ENCODE measurements at places on chromosomes 2 and 18.

GRCh38 chr2:181790716-181791649, 100.5 kb upstream of the ITPRID2 start:
- no peak for DNase-seq

- DNase-seq = no peak
Observed at GRCh38 chr18:57737400-57738060, 65.6 kb downstream of the ATP8B1 start.

DNA sequence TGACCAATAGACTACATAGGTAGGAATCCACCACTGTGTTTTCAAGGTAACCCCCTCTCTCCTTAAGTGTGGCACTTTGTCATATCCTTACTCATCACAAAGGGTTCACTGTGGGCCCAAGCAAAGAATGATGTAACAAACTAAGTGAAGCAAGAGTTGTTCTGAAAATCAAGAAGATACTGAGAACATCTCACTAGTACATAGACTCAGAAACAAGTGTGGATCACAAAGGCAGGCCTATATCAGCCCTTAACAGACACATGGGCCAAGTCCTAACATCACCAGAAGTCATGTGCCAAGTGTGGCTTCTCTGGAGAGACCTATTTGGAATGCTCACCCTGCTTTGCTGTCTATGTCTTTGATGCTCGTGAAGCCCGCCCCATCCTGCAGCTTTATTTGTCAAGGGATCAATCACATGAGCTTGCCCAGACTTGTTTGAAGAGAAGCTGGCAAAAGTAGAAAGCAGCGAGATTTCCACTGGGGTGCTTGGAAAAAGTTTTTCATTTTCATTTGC, 131.2 kb upstream of the TTC39C start:
- no peak for DNase-seq

GRCh38 chr2:213834746-213835145, 550.5 kb downstream of the SPAG16 start:
- DNase-seq = no peak

GRCh38 chr2:219643788-219644398, 16.5 kb downstream of the SLC4A3 start:
- no peak for DNase-seq

DNA sequence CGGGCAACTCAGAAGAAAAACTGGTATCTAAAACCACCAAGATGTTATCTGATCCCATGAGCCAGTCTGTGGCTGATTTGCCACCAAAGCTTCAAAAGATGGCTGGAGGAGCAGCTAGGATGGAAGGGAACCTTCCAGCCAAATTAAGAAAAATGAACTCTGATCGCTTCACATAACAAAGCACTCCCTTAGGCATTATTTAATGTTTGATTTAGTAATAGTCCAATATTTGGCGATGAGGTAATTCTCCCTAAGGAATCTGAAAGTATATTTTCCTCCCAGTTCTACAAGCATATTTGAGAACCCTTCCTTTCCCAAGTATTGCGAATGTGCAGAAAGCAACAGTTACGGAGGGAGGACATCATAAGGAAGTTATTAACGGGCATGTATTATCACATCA, 156.6 kb downstream of the KCNJ3 start:
- DNase-seq = no peak

GRCh38 chr2:28135324-28135723, 244.8 kb downstream of the BABAM2 start:
- DNase-seq = no peak

GRCh38 chr18:34932792-34933466, 108.3 kb upstream of the MAPRE2 start:
- DNase-seq = no peak

DNA sequence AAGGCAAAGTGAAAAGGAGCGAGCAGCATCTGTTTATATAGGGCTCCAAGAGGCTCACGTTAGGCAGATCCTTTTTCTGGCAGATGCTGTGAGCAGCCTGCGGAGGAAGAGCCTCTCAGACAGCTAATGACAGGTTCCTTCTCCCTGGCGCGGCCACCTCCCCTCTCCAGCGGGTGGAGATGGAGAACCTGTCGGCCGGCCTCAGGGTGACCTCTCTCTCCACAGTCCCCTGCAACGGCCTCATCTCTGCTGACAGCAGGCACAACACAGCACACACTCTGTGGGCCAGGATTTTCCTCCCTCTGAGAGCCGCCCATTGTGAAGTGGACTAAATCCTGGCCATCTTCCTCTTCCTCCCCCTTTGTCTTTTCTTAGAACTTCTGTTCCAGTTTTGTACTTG, 119.8 kb downstream of the PRKCE start:
- DNase-seq = no peak

DNA sequence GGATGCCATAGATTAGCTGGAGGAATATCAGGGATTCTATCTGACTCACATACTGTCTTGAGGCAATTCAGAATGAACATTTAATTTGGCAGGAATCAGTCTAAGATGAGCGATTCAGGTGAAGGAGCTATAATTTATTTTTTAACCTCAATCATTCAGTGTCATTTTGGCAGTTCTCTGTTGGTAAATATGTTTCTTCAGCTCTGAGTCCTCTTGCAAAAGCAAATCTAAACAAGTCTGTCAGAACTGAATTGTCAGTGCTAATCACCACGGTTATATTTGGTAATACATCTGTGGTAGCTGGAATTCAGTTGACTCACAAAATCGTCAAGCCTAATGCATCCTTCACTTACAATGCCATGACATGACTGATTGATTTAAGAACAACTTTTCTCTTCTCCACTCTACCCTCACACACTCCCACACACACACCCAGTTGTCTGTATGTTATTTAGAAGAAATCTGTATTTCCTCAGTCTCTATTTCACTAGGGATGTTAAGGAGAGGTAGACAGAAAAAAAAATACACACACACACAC, 516.6 kb upstream of the NXPH2 start:
- no peak for DNase-seq

DNA sequence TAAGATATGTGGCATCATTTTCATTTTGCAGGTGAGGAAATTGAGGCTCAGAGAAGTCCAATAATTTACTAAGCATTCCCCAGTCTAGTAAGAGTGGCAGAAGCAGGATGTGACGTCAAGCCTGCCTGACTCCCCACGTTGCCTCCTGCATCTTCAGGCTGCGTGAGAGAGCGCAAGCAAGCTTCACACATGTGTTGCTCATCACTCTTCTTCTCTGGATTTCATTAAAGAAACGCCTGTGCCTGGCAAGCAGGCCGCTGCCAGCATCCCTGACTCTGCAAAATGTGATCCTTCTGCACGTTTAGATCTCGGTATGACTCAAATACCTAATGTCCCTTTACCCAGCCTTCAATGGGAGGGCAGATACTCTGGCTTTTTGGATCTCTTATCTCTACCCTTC, 96.8 kb downstream of the PRKCE start:
- no peak for DNase-seq

DNA sequence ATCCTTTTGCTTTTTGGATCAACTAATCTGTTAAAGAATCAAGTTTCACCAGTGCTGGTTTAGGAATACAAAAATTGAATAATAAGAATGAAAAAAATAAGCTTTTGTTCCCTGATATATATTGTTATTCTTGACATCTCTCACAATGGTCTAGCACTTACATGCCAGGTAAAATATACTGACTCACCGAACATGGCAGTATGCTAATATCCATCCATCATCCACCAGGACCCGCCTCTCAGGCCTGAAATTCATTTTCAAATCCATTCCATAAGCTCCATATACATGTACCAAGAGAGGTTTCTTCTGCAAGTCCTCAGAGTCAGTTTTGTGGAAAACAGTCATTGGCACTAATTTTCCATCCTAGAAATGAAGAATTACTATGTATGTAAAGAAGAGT, 32.5 kb downstream of the PREPL start:
- DNase-seq = no peak

DNA sequence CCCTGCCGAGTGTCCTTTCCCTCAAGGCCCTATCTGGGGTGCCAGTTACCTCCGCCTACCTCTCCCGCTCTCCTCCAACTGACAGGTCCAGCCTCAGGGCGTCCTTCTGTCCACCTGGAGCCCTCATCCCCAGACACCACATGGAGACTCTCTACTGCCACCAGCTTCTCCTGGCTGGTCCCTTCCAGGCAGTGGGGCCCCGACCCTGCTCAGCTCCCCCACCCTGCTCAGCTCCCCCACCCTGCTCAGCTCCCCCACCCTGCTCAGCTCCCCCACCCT, 74.0 kb upstream of the ODC1 start:
- no peak for DNase-seq

DNA sequence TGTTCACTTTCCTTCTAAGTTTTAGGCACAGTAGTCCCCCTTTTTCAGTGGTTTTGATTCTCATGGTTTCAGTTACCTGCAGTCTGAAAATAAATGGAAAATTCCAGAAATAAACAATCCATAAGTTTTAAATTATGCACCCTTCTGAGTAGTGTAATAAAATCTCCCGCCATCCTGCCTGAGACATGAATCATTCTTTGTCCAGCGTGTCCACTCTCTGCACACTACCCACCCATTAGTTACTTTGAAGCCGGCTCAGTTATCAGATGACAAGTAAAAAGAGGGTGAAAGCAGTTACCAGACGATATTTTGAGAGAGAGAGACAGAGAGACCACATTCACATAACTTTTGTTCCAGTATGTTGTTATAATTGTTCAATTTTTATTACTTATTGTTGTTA, 400.5 kb downstream of the TMX3 start:
- no peak for DNase-seq

DNA sequence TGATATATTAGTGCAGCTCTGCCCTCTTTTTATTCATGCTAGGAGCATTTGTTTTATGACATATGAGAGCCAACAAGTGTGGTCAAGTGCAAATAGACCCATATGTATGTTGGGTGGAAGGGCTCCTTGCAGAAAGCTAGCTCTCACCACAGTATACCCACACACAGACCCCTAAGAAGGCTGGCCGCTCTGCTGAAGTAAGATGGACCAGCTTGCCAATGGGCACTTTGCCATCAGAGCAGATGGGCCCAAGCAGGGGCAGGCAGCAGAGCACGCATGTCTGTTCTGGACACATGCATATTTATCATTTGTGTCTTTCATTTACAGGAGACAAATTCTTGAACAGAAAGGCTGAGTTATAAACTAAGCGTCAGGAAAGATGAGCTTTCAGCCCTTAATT, 187.5 kb upstream of the DTNA start:
- no peak for DNase-seq

GRCh38 chr2:18637196-18637595, 47.8 kb upstream of the NT5C1B start:
- no peak for DNase-seq

DNA sequence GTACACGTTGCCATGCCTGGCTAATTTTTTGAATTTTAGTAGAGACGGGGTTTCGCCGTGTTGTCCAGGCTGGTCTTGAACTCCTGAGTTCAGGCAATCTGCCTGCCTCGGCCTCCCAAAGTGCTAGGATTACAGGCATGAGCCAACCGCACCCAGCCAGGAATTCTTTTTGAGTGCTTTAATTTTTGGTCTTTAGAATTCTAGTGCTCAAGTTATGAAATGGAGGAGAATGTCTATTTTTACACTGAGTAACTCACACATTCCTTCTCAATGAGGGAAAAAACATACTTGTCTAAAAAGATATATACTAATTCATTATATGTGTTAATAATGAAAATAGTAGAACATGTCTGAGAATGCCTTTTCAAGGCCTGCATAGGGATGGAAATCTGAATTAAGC, 8.5 kb downstream of the ZNF396 start:
- DNase-seq = no peak

- DNase-seq = no peak
Observed at GRCh38 chr2:47719099-47719498, 63.8 kb upstream of the MSH6 start.

Measured in stimulated activated CD4-positive, alpha-beta T cell treated with anti-CD3 and anti-CD28 coated beads, Interleukin-2, amount 100 ng/mL, for 48 hours (primary cell).